ENCODE measurements at places on chromosomes 5 and 9. TPM values are rescaled to one million over a fixed set of nuclear protein-coding genes. Genes with fewer than 3 reads are reported as not detected.

- no peak for DNase-seq
Observed at GRCh38 chr9:130159915-130160670, 12.1 kb upstream of the NCS1 start.

DNA sequence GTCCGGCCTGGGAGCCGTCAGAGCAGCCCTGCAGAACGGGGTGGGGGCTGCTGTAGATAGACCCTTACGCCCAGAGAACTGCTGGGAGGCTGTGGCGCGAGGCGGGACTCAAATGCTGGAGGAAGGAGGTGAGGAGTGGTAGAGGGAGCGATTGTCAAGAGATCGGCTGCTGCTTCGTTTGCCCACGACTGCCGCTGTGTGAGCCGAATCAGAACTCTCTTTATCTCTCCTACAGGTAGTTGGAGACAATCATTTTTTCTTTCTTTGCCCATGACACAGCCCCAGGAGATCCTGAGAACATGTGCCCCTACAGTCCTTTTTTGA lies 456 bp downstream of the ZNF79 start:
- DNase-seq, result no peak

GRCh38 chr5:80187421-80188090 lies 68.3 kb downstream of the SERINC5 start:
- no peak for DNase-seq

GRCh38 chr9:81741103-81741502 lies 51.8 kb upstream of the TLE1 start:
- peak; percentile 24 for DNase-seq

DNA sequence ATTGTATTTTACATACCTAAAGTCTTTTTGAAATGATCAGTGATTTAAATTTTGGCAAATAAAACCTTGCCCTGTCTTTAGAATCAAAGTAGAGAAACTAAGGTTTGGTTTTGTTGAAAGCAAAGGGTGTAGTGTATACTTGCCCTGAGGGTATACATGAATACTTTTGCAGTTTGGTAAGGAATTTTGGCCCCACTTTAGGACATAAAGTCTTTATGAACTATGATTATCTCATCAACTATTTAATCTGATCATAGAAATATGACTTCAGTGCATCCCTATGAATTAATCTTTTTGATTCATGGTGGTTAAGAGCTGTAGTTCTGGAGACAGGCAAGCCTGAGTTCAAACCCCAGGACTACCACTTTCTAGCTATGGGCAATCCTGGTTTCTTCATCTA lies 17.7 kb downstream of the RAD1 start:
- DNase-seq, result no peak

DNA sequence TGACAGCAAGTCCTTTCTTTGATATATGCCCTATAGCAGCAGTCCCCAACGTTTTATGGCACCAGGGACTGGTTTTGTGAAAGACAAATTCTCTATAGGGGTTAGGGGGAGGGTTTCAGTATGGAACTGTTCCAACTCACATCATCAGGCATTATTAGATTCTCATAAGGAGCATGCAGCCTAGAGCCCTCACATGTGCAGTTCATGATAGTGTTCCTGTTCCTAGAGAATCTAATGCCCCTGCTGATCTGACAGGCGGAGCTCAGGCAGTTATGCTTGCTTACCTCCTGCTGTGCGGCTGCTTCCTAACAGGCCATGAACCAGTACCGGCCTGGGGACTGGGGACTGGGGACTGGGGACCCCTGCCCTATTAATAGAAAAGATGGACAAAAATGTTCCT lies 2.7 kb upstream of the RAPGEF6 start:
- no peak for DNase-seq

GRCh38 chr5:74282490-74282889 lies 358.0 kb downstream of the ENC1 start:
- no peak for DNase-seq

DNA sequence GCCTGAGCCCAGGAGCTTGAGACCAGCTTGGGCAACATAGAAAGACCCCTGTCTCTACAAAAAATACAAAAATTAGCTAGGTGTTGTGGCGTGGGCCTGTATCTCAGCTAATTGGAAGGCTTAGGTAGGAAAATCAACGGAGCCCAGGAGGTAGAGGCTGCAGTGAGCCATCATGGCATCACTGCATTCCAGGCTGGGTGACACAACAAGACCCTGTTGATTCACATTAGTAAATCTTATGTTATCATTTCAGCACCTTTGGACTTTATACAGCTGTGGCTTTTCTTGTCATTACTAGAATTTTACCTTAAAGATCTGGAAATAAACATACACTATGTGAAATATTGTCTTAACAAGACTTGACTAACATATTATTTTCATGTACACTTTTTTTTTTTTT lies 185.0 kb downstream of the ZNF608 start:
- DNase-seq, result peak; percentile 17

DNA sequence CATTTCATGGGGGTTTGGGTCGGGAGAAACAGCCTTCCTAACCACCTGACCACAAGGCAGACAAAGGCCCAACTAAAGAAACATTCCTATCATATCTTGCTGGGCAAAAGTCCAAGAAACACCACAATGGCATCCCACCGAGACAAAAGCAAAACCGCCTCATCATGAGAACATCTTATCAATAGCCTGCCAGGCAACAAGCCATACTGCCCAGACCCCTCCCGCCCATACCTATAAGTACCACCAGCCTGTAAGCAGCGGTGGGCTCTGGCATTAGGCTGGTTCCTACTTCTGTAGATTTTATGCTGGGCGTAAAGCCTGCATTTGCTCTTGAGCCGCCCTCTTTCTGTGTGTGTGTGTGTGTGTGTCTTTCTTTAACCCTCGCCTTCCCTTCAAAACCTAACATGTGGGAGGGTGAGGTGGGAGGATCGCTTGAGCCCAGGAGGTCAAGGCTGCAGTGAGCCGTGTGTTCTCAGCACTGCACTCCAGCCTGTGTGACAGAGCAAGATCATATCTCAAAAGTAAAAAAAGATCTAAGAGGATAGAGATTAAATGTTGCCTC lies 56.9 kb downstream of the PDE6A start:
- DNase-seq, result peak; percentile 36

DNA sequence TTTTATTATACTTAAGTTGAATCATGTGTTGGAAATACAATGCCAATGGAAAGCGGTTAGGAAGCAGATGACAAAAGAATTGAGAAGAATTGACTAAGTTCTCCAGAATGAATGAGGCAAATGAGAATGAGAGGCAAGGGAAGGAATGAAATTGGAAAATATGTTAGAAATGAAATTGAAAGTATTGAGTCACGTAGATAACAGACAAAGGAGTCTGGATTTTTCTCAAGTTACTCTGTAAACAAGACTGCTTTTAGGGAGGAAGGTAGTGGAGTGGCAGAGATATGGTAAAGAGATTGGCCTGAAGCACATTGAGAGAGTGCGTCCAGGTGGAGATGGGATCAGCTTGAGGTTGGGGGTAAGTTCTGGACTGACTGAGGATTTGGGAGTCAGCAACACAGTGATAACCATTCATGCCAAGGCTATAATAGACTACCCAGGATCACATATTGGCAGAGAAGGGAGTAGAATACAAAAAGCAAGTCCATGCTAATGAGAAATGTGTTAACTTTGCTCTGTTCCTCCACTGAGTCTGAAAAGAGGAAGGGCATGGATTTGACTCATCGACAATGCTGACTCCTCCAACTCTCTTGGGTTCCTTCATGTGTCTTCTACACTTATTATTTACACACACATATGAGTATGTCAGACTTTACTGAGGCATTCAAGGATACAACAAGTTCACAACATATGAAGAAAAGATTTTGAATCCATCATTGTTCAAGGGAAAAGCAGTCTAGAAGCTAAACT lies 814.2 kb upstream of the ZNF608 start:
- no peak for DNase-seq

- DNase-seq, result no peak
Observed at GRCh38 chr9:92170848-92171247, 55.6 kb upstream of the SPTLC1 start.

DNA sequence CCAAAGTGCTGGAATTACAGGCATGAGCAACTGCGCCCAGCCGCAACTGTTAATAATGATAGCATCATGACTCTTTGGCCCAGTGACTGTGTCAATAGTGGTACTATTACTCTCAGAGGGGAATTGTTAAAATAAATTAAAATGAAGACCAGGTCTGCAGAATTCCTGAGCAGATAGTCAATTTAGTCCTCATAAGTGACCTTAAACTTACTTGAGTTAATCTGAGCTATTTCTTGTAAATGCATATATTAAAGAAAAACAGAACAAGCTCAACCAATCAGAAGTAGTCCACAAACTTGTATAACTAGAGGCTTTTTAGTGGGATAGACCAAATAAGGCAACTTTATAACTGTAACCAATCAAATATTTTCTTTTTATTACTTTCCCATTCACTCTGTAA lies 1.7 kb upstream of the RECK start:
- DNase-seq, result no peak

- DNase-seq, result no peak
Observed at GRCh38 chr9:90996154-90997065, 194.8 kb downstream of the SYK start.

MRPS30 gene
- polyA plus RNA-seq, result 36.1 TPM

MEIKIN gene
- not detected for polyA plus RNA-seq

BTNL8 gene
- polyA plus RNA-seq, result not detected

CSF2 gene
- 7.2 TPM for polyA plus RNA-seq

PCDHGB4 gene
- polyA plus RNA-seq, result 3.3 TPM
